Cortex of kidney (tissue), 1 donor: ENCODE measurements at places on chromosomes 7 and 10.

- no peak for DNase-seq
Measured at GRCh38 chr7:110386913-110387312, 704.0 kb upstream of the LRRN3 start.

DNA sequence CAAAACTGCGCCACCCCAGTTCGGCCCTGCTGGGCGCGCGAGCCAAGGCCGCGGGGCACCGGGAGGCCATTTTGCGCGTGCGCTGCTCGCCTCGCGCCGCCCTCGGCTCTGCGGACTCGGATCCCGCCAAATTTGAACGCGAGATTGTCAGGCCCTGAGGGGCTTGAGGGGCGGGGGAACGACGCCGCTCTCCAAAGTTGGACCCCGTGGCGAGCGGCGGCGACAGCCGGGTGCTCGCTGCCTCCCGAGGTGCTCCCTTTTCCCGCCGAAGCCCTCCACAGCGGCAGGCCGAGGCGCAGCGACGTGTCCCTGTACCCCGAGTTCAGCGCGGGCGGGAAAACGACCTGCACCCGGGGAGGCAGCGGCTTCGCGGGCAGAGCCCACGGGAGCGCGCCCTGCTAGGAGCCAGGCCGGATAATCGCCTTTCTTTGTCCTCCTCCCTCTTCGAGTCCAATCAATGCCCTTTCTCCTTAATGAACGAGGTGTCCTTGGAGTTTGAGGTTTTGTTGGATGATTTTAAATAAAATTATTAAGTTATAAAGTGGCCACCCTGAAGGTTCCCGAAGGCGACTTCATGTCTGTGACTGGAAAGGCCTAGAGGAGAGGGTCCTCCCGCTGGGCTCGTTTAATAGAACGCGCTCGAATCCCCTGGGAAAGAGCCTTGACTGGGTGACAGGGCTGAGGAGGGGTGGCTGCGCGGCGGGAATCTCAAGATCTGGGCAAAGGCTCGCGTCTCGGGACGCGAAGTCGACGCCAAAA lies 10.7 kb upstream of the SPAG6 start:
- DNase-seq: no peak

GRCh38 chr10:33117816-33118215 lies 159.8 kb upstream of the ITGB1 start:
- DNase-seq: no peak

GRCh38 chr10:103441206-103441605 lies 11.0 kb downstream of the CALHM2 start:
- no peak for DNase-seq

- no peak for DNase-seq
Measured at GRCh38 chr7:72254455-72254854, 157.7 kb downstream of the CALN1 start.

GRCh38 chr7:108067844-108068243 lies 62.3 kb downstream of the LAMB4 start:
- DNase-seq: no peak

GRCh38 chr10:3613318-3613717 lies 171.7 kb downstream of the KLF6 start:
- no peak for DNase-seq

GRCh38 chr10:56622335-56622973 lies 261.4 kb upstream of the ZWINT start:
- no peak for DNase-seq

DNA sequence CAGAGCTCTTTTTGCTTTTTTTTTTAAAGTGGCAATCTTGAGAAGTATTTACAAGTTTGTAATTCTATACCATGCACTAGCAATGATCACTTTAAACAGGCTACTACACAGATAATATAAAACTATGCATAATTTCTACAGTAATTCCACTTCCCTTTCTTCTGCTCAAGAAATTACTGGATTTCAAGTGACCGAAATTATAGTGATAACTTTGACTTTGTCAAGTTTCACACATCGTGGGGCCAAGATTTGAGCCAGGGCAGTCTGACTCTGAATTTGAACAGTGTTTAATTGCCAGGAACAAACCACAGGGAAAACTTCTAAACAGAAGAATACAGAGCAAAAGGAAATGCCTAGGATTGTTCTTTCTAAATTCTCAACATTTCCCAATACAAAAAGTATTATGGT lies 288.3 kb upstream of the MKLN1 start:
- no peak for DNase-seq

DNA sequence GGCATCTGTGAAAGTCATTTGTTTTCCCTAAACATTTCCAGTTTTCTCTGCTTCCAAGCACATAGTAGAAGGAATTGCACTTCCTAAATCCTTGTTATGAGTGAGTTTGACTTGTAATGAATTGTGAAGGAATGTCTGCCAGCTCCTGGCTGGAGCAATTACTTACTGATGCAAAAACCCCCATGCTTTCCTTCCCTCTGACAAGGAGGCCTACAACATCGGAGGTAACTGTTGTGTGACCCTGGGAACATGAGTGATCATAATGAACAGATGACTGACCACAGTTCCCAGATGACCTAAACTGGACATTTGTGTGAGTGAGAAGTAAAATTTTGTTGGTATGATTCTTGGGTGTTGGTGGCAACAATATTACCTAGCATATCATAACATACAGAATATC lies 21.4 kb upstream of the CPVL start:
- DNase-seq: no peak
